ENCODE measurements at places on chromosomes 4 and X.

GRCh38 chr4:5931526-5931925, 38.6 kb upstream of the CRMP1 start:
- DNase-seq = no peak

GRCh38 chr4:2691952-2692435, 64.1 kb downstream of the TNIP2 start:
- no peak for DNase-seq

GRCh38 chr4:26579169-26579568, 4.7 kb upstream of the TBC1D19 start:
- DNase-seq = no peak

DNA sequence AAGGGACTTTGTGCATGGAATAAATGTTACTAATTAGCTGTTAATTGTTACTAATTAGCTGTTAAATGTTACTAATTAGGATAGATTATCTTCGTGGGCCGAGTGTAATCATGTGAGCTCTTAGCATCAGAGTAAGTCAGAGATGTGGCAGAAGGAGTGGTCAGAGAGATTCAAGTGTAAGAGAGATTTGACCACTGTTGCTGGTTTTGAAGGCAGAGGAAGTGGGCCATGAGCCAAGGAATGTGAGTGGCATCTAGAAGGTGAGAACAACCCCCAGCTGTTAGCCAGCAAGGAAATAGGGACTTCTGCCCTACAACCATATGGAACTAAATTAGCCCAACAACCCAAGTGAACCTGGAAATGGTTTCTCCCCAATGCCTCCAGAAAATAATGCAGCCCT, 28.2 kb downstream of the ODAPH start:
- DNase-seq = no peak

GRCh38 chr4:163967710-163968109, 473.2 kb downstream of the TMA16 start:
- DNase-seq = no peak

- no peak for DNase-seq
Observed at GRCh38 chr4:13984991-13985800, 357.7 kb upstream of the BOD1L1 start.

GRCh38 chr4:28518561-28519165, 1658.0 kb downstream of the STIM2 start:
- DNase-seq = no peak

GRCh38 chrX:132004728-132005127, 18.4 kb upstream of the STK26 start:
- no peak for DNase-seq

- DNase-seq = no peak
Observed at GRCh38 chrX:34341814-34342213, 209.7 kb upstream of the FAM47A start.

DNA sequence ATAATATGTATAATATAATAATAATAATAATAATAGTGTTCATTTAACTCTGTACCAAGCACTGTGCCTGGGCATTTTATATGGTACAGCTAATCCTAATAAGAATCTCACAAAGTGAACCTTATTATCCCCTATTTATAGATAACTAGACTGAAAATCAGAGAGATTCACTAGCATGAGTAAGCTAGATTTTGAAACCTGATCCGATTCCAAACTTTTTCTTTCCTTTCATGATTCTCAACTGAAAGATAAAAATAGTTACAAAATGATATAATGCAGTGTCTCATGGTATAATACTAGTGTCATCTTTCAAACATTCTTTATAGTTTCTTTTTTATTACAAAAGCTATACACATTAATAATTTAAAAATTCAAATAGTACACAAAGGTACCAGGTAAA, 55.9 kb upstream of the RNF128 start:
- DNase-seq = no peak

- DNase-seq = no peak
Observed at GRCh38 chrX:16517039-16517605, 132.8 kb upstream of the S100G start.
